ENCODE measurements at places on chromosomes 11 and 22.

DNA sequence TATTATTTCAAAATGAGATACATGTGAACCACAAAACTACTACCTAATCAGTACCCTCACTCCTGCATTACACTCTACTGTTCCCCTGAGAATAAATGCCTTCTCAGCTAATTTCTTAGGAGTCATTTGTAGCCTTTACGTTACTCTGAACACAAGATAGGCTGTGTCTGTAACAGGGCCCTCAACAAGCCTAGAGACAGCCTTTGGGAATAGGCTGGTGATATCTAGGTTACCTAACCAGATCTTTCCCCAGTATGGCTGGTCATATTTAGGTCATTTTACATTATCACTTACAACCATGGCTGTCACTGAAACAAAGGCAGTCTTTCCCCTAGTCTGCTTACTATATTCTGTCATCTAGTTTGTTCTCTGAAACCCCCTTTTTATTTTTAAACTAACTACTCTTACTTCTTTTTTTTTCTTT lies 14.2 kb downstream of the ATM start:
- DNase-seq: no peak

GRCh38 chr11:66344550-66345315 lies at the start of gene BRMS1:
Gene BRMS1 (minus strand): TSS chr11:66345104. CDS start chr11:66342234, 2,870 bp downstream.
- peak; percentile 94 for DNase-seq

DNA sequence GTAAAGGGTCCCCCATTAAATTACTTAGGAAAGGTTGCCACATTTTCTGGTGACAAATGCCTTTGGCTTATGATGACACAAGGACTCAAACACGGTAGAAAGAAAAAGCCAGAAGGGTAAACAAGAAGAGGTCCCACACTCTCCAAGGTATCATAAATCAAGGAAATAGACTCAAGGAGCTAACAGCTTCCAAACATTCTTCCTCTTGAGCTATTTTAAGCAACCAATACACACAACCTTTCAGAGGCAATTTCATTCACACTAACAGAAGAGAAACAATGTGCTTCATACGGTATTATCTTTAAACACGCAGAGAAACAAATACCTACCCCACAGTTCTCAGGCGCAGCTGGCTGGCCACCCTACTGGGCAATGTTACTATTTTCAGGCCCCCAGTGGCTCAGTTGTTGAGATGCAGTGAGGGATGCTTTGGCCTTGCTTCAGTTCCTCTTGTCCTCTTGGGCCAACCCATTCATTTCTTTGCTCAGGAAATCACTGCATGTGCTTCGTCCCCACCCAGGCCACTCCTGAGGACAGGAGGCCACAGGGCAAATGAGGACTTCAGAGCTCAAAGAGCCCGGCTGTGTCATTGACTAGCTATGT lies 15.8 kb downstream of the ABTB2 start:
- DNase-seq: no peak

- DNase-seq: no peak
These were observed 38.9 kb downstream of the CTTN start for GRCh38 chr11:70437111-70437784.

DNA sequence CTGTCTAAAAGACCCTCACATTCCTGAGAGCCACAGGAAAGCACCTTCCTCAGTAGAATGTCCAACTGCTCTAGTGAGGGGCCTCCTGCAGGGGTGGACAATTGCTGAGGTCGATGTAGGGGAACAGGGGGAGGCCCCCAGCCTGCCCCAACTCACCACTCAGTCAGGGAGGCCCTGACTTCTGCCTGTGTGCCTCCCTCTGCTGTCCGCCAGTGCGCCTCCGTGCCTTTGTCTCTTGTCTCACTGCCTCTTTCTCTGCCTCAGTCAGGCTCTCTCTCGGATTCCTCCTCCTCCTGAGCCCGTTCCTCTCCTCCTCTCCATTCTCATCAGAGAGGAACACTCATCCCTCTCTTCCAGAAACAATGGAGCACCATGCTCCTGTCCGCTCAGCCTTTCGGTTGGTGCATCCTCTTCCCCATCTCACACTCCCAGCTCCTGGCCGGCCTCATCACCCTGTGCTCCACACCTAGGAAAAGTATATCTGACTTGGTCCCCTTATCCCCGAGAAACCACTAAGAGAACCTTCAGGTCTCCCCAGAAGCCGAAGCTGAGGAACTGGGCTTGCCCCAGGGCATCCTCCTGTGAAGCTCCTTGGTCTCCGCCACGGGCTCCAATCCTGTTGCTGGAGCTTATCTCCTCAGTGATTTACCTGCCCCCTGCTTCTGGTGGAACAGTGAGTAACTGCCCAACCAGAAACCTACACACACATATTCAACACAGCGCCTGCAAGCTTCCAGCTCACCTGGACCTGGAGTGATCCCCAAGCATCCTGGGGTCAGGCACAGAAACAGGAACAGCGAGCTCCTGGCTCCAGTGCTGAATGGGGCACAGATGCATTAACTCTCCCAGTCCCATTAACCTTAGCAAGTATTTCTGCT lies 2.3 kb downstream of the B3GAT1 start:
- no peak for DNase-seq

GRCh38 chr11:122751292-122752070 lies 86.8 kb upstream of the CRTAM start:
- no peak for DNase-seq

DNA sequence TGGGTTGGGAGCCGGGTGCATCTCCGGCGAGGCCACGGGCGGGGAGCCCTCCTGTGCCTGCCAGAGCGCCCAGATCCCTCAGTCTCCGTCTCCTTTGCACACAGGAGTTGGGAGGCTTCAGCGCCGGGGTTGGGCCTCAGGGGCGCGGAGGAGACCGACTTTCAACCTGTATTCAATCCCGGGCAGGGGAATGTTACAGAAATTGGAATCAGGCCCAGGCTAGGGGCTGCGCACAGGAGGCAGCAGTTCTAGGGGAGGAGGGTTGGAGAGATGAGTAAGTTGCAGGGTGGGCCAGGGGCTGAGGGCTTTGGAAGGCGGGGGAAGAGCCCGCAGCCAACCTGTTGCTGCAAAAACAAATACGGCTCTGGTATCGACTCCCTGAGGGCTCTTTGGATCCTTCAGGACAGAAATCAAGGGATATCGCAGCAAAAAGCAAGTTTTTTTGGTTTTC lies 640 bp upstream of the KCNA4 start:
- no peak for DNase-seq

GRCh38 chr11:36079878-36080675 lies 136.2 kb downstream of the LDLRAD3 start:
- no peak for DNase-seq

DNA sequence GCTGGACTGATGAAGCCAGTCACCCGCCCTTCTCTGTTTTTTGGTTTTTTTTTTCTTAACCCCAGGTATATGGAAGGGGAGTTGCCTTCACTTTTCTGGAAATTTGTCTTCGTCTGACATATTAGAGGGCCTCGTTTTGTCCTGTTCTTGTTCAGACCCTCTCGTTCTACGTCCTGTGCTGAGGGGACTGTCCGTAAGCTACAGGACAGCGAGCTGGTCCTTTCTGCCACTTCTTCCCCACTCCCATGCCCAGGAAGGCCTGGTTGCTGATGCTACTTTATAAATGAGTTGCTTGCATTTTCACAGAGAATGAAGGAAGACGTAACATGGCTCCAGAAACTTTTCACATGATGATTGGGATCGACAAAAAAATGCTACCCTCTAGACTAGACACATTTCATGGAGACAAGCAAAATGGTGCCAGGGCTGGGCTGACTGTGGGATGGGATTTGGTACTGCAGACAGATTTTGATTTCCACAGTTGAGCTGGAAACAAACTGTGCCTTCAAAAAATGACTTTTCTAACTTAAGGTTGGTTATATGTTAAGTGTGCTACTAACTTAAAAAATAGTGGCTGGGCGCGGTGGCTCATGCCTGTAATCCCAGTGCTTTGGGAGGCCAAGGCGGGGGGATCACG lies 27.2 kb upstream of the CRKL start:
- DNase-seq: no peak

GRCh38 chr11:126132319-126132718 lies 69.7 kb upstream of the CDON start:
- DNase-seq: no peak

- no peak for DNase-seq
These were observed 1.3 kb downstream of the PPP2R5B start for GRCh38 chr11:64925536-64926436.

GRCh38 chr11:123822599-123822998 lies 16.4 kb upstream of the OR6M1 start:
- DNase-seq: no peak

- no peak for DNase-seq
These were observed 102.0 kb upstream of the HSD17B12 start for GRCh38 chr11:43578346-43579170.

DNA sequence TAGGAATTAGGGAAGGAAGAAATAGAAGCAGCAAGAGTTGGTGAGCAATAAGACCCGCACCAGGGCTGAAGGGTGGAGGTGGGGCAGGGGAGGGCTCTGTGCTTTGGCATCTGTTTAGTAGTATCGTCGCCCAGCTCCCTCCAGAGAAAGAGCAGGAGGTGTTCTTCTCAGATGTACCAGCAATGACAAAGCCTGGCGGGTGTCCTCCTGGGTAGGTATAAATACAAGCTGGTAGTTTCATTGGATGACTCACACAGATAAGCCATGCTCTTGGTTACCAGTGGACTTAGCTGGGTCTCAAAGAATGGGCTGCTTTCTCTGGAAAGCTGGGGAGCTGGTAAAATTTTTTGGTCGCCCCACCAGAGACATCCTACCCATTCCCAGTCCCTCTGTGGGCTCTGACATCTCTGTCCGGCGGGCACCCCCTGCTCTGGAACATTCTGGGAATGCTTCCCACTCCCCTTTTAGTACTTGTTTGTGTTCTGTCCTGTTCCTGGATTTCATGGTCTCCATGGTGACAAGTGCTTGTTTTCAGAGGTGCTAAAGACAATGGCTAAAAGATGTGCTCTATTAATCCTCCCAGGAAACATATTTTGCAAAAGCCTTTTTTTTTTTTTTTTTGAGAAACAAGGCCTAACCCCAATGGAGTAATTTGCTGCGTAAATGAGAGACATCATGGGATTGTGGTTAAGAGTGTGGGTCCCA lies 15.4 kb upstream of the TUBA8 start:
- DNase-seq: no peak

DNA sequence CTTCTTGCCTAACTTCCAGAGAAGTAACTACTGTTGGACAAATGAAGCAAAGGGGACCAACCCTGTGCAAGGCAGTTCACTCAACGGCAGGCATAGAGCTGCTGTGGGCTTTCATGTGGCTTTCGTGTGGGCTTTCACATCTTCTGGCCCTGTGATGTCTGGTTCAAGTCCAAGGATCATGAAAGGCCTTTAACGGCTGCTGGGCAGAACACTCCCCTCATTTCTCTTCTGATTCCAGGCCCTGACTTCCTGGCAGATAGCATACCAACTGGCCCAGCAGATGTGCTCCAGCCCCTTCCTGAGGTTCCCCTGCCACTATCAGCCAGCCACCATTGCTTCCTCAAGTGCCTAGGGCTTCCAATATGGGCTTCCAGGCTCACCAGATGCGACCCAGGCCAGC lies 28.7 kb upstream of the CTR9 start:
- DNase-seq: no peak

GRCh38 chr22:44260216-44261035 lies 52.3 kb downstream of the SHISAL1 start:
- no peak for DNase-seq

- no peak for DNase-seq
These were observed 168.1 kb downstream of the ADAMTS15 start for GRCh38 chr11:130616573-130616972.

DNA sequence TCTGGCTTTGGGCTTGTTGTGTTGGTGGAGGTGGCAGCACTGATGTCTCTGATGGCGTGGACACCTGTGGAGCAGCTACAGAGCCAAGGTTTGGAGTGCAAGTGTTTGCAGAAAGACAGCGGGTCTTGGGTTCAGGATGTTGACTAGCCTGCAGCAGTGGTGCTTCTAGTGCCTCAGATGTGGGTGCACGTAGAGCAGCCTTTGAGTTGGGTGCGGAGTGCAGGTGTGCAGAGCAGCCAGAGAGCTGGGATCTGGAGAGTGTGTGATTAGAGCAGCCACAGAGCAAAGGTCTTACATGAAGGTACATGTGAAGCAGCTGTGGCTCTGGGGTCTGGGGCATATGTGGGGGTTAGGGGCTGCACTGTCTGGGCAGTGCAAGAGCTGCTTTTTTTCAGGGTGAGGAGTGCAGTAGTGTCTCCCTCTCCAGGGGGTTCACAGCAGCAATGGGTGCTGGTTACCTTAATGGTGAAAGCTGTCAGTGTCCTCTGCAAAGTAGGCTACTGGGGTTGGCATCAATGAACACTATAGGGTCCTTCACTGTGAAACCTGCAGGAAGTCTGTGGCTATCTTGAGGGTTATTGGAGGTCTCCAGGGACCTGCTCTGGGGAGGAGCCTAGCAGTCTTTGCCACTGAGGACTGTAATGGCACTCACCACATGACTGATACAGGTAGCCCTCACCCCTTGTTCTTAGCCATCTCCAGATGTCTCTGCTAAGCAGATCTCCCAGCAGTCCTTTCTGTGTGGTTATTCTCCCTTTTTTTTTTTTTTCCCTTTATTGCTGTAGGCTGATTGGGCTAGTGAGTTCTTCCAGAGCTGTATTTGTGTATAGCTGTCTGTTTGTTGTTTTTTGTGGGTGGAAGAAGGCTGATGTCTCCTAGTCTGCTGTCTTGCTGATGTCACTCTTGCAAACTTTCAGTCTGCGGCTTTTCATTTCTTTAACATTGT lies 14.3 kb downstream of the BIRC2 start:
- DNase-seq: no peak

- DNase-seq: no peak
These were observed 25.8 kb downstream of the LRP5 start for GRCh38 chr11:68338051-68338780.

DNA sequence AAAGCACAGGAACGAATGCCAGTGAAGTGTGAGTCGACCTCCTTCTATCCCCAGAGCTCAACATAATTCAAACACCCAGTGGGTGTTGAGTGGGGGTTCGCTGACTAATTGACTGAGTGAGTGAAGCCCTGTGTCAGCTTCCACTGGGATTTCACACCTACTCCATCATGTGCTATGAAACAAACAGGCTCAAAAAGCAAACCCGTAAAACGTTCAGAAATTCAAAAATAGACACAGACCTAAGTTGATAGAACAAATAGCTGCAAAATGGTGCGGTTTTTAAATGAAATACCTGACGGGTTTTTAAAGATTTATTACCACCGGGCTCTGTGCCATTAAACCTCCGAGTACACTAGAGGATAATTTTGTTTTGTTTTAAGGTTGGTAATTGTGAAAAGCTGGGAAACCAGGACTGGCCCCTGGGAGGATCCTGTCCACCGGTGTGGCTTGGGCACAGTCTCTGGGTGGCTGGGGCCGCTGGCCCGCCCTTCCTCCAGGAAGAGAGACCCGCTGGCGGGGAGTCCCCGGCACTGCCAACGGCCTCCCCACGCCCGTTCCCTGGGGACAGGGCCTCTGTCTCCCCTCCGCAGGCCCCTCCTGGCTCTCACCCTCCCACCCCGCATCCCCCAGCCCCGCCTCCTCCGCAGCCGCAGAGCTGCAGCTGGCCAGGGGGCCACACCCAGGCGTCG lies 13.6 kb downstream of the KCNJ5 start:
- DNase-seq: no peak

DNA sequence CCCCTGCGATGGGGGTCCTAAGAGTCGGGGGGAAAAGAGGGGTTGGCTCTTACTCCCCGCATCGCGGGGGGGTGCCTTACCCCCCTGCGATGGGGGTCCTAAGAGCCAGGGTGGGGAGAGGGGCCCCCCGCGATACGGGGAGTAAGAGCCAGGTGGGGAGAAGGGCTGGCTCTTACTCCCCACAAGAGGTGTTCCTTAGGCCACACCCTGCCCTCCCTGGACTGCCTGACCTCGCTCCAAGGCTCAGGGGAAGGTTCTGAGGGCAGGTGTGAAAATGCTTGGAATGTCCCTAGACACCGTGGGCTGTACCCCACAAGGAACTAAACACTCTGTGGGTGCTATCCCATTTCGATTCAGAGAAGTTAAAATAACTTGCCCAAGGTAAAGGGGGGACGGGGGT lies 7.8 kb downstream of the UNC93B1 start:
- no peak for DNase-seq
